ENCODE measurements at places on chromosomes 16 and 17.

GRCh38 chr16:85062323-85062722, 34.7 kb downstream of the KIAA0513 start:
- no peak for DNase-seq

- no peak for DNase-seq
Measured at GRCh38 chr16:85948138-85948509, 49.2 kb downstream of the IRF8 start.

DNA sequence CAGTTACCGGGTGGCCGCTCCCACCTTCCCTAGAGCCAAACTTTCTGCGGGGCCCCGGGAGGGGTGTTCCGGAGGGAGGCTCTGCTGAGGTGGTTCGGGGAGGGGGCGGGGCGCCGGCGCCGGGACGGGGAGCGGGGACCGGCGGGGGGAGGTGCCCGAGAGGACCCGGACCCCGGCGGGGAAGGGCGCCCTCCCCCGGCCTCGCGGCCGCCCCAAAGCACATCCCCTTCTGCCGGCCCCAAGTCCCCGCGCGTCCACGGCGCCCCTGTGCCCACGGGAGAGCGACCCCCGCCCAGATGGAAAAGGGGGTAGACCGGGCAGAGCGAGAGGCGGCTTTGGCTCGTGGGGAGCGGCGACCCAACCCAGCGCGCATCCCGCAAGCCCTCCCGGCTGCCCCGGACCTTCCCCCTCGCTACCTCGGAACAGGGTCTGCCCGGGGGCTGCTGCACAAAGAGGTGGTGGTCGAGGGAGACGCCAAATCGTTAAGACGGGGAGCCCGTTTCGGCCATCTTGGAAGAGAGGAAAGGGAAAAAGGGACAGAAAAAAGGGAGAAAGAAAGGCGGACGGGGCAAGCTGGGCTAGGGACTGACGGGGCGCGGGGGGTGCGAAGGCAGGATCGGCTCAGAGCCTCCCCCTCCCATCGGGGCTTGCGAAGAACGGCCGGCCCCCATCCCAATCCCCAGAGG, 530 bp downstream of the PCGF2 start:
- no peak for DNase-seq

DNA sequence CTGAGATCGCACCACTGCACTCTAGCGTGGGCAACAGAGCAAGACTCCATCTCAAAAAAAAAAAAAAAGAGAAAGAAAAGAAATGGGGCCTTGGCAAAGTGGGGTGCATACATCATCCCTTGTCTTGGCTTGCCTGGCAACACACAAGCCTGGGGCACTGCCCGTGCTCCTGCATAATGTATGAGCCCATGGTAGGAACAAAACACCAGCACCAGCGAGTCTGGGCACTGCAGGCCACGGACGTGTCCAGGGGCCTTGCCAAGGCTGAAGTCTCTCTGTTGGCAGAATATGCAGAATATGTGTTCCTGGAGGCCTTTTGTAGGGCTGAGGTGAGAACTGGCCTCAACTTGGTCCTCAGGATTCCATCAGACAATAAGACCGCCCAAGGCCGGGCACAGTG, 15.7 kb upstream of the ALDOA start:
- DNase-seq, result no peak

DNA sequence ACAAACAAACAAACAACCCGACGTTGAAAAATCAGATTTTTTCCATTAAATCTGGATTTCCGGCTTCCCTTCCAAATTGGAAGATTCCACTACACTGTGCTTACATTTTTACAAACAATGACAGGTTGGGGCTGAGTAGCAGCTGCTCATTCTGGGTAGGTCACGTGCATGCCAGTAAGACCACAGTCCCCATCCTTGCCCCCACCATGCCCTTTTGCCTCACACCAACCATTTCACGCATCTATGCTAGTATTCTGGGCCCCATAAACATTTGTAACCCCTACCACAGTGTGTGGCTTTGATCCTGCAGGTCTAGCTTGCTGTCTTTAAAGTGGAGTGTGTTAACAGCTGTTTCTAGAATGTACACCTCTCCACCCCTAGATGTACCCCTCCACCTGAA, 366.1 kb downstream of the XYLT1 start:
- no peak for DNase-seq

GRCh38 chr17:73432624-73433190, 120.9 kb upstream of the CDC42EP4 start:
- no peak for DNase-seq

- peak; percentile 49 for DNase-seq
Measured at GRCh38 chr17:47253541-47254402, at the start of gene ITGB3. ITGB3 (plus strand) TSS chr17:47253827; CDS start chr17:47253862, 35 bp downstream.

GRCh38 chr16:12171206-12171605, 194.7 kb downstream of the SNX29 start:
- DNase-seq, result no peak

- DNase-seq, result no peak
Measured at GRCh38 chr16:63467513-63467912, 1431.3 kb upstream of the CDH8 start.

- DNase-seq, result no peak
Measured at GRCh38 chr16:9821970-9822369, 360.3 kb downstream of the GRIN2A start.

DNA sequence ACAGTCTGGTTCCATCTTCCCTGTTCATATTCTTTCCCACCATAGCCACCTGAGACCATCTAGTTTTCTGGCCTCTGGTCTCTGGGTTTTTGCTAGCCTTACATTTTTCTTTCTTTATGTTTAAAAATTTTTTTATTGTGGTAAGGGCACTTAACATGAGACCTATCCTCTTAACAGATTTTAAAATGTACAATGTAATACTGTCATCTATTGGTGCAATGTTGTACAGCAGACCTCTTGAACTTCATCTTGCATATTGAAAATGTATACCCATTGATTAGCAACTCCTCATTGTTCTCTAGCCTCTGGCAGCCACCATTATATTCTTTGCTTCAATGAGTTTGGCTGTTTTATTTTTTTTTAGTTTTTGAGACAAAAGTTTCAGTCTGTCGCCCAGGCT, 39.2 kb downstream of the ITGAM start:
- DNase-seq, result no peak

- DNase-seq, result no peak
Measured at GRCh38 chr17:74145756-74146155, 57.7 kb upstream of the RPL38 start.

GRCh38 chr17:30472238-30472890, 4.8 kb upstream of the GOSR1 start:
- DNase-seq, result no peak

DNA sequence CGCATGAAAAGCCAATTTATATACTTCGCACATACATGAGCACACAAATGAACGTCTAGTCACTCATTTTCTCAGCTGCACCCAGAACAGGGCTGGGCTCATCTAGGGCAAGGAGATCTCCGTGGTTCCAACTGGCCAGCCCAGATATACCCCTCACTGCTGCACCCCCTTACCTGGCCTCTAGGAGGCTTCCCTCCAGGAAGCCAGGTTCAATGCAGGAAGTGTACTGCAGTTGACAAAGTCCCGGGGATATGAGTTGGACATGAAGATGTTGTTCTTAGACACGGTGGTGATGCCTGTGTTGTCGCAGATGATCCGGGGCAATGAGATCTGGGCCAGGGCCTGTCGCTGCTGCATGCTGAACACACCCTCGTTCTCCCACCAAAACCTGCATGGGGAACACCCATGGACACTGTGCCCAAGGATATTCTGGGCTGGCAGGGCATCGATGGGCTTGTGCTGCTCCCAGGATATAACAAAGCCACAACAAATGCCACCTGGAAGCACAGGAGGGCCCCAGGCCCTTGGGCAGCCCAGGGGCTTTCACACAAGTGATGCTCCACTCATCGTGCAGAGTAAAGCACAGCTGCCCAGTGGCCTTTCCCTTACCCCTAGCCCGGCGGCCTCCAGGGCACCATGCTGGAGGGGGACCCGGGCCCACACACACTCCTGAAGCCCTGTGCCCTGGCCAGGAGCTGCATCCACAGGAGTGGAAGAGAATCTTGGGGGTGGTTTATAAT, 10.1 kb downstream of the MPO start:
- DNase-seq, result no peak

- peak; percentile 47 for DNase-seq
Measured at GRCh38 chr16:75305364-75306098, 54.1 kb upstream of the BCAR1 start.

- DNase-seq, result no peak
Measured at GRCh38 chr16:89120281-89120680, 26.6 kb downstream of the ACSF3 start.

GRCh38 chr16:88192601-88193000, 190.2 kb upstream of the ZNF469 start:
- no peak for DNase-seq

GRCh38 chr16:89723279-89724250, 2.2 kb downstream of the ZNF276 start:
- DNase-seq, result peak; percentile 58

GRCh38 chr17:47918006-47918405, 22.0 kb downstream of the SP2 start:
- DNase-seq, result no peak

GRCh38 chr16:76897816-76898215, 293.2 kb upstream of the MON1B start:
- DNase-seq, result no peak

- DNase-seq, result no peak
Measured at GRCh38 chr17:61425682-61426481, 26.2 kb downstream of the TBX2 start.

DNA sequence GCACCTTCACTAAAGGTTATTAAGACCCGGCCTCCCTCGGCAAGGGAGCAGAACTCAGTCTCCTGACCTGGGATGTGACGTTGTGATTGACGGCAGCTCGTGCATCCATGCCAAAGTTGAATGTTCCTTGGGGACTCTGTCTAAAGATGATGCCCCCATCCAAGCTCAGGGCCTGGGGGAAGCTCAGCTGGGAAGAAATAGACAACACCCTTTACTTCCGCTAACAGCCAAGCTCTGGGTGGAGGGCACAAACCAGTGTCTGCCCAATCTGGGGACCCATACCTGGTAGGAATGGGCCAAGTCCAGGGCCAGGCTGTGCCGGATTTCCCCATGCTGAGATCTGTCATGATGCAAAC, 95.4 kb downstream of the RMI2 start:
- DNase-seq, result no peak

- no peak for DNase-seq
Measured at GRCh38 chr16:22357635-22357971, 16.8 kb downstream of the CDR2 start.

- DNase-seq, result no peak
Measured at GRCh38 chr16:14244196-14245010, 173.3 kb downstream of the MRTFB start.

GRCh38 chr16:23103603-23104002, 45.6 kb downstream of the USP31 start:
- no peak for DNase-seq
